MCF 10A (cell line): ENCODE measurements at places on chromosomes 4 and X. TPM values are rescaled to one million over a fixed set of nuclear protein-coding genes. Genes with fewer than 3 reads are reported as not detected.

DNA sequence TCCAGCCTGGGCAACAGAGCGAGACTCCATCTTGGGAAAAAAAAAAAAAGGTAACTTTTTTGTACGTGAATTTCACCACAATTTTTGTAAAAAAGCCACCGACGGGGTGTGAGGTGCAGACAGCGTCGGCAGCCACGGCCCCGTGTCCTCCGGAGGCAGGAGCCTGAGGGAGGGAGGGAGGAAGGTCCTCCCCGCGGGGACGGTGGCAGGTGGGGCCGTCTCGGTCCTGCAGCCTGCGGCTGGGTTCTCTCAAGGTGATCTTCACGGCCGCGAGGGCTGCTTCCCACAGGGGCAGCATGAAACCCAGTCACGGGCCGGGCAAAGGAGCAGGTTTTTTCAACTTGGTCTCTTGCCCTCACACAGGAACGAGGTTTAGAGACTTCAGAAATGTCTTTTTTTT, 14.0 kb downstream of the PLCXD1 start:
- no peaks in the 10 kb centered on the region for H3K4me1 ChIP-seq
- peaks cover 14% of the 10 kb centered on the region for H3K36me3 ChIP-seq
- H3K27me3 ChIP-seq = no peaks in the 10 kb centered on the region
- H3K27ac ChIP-seq = no peak overlapping the region
- DNase-seq = no peak

GRCh38 chr4:98963538-98964433, 31.7 kb upstream of the METAP1 start:
- H3K27ac ChIP-seq = peak overlapping the region; percentile 90
- no peaks in the 10 kb centered on the region for H3K27me3 ChIP-seq
- peaks cover 11% of the 10 kb centered on the region for H3K4me1 ChIP-seq
- no peak overlapping the region for H3K4me3 ChIP-seq
- no peaks in the 10 kb centered on the region for H3K36me3 ChIP-seq

DNA sequence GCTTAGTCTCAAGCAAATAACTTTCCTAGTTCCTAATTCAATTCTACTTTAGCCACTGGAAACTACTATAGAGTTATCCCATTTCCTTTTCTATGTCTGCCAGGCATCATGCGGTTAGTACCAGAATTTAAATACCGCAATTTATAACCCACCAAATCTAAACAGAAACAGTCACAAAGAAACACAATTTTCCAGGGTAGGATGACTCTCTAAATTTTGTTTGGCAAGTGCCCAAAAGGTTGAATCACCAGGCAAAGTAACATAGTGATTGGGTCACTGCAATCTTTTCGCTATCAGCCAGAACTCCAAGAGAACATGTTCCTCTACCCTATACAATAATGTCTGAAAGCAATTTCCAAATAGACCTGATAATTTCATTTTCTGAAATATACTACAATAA, 240.2 kb upstream of the GRIA3 start:
- DNase-seq = peak; percentile 82
- peak overlapping the region; percentile 67 for H3K27ac ChIP-seq
- H3K4me3 ChIP-seq = no peak overlapping the region
- peaks cover 13% of the 10 kb centered on the region for H3K4me1 ChIP-seq
- H3K36me3 ChIP-seq = no peaks in the 10 kb centered on the region

- H3K36me3 ChIP-seq = no peaks in the 10 kb centered on the region
- H3K4me1 ChIP-seq = no peaks in the 10 kb centered on the region
- H3K27ac ChIP-seq = no peak overlapping the region
- no peak overlapping the region for H3K4me3 ChIP-seq
These were observed 621.6 kb downstream of the PCDH7 start for GRCh38 chr4:31341601-31342359.

DNA sequence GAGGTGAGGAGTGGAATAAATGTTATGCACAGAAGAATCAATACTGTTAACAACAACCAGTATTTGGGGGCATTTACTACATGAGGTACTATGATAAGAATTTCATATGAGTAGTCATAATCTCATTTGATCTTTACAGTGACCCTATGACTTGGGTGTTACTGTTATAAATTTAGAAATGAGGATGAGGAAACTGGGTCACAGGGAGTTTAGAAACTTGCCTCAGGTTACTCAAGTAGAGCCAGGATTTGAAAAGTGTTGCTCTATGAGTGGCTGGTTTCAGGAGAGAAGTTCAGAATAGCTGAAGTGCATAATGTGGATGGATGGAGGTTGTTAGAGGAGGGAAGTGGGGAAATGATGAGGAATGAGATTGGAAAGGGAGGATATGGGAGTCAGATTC, 16.6 kb upstream of the DDIT4L start:
- no peak overlapping the region for H3K27ac ChIP-seq
- H3K36me3 ChIP-seq = no peaks in the 10 kb centered on the region
- H3K27me3 ChIP-seq = no peaks in the 10 kb centered on the region
- DNase-seq = no peak
- no peak overlapping the region for H3K4me3 ChIP-seq

- no peak overlapping the region for H3K27ac ChIP-seq
- peak; percentile 77 for DNase-seq
- no peaks in the 10 kb centered on the region for H3K36me3 ChIP-seq
- H3K27me3 ChIP-seq = no peaks in the 10 kb centered on the region
- H3K4me1 ChIP-seq = peaks cover 8% of the 10 kb centered on the region
- no peak overlapping the region for H3K4me3 ChIP-seq
These were observed 1119.6 kb downstream of the PCDH18 start for GRCh38 chr4:136412708-136413107.

DNA sequence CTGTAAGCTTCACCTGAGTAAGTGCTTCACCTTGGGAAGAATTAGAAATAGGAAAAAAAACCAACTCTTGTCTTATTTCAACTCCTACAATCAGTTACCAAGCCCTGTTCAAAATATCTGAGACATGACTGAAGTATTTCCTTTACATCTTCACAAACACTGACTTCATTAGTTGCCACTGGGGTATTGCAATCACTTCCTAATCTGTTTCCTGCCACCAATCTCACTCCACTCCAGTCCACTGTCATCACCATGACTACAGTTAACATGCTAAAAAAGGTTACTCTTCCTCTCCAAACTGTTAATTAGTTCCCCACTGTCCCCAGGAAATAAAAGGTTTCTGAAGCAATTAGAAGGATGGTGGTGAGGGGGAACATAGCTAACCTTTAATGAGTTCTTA, 3.3 kb upstream of the SUPT20HL1 start:
- H3K36me3 ChIP-seq = no peaks in the 10 kb centered on the region
- H3K27me3 ChIP-seq = peaks cover 36% of the 10 kb centered on the region
- DNase-seq = no peak
- H3K4me1 ChIP-seq = no peaks in the 10 kb centered on the region
- H3K27ac ChIP-seq = no peak overlapping the region
- H3K4me3 ChIP-seq = no peak overlapping the region

GRCh38 chr4:42543126-42543525, 113.8 kb downstream of the ATP8A1 start:
- no peak for DNase-seq
- H3K4me3 ChIP-seq = no peak overlapping the region
- no peaks in the 10 kb centered on the region for H3K27me3 ChIP-seq
- no peaks in the 10 kb centered on the region for H3K36me3 ChIP-seq

- H3K4me3 ChIP-seq = peak overlapping the region; percentile 19
- DNase-seq = peak; percentile 9
- no peaks in the 10 kb centered on the region for H3K27me3 ChIP-seq
- H3K27ac ChIP-seq = peak overlapping the region; percentile 97
- H3K4me1 ChIP-seq = peaks cover 33% of the 10 kb centered on the region
These were observed 222.1 kb downstream of the PCDH18 start for GRCh38 chr4:137310166-137310565.

DNA sequence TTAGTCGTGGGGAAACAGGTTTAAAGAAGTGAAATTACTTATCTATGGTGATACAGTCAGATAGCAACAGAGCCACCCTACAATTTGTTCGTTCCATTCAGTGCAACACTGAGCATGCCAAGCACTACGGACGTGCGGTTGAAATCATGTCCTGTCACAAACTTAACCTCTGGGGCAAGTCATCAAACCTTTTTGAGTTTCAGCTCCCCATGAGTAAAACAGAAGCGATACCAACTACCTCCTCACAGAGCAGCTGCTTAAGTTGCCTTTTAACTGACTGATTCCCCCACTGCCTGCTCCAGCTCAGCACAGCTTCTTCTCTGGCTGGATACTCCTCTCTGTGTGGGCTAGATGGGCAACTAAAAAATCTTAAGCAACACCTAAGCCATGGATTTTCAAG, 36.0 kb downstream of the LHFPL1 start:
- no peaks in the 10 kb centered on the region for H3K4me1 ChIP-seq
- no peak overlapping the region for H3K27ac ChIP-seq
- peaks cover 42% of the 10 kb centered on the region for H3K27me3 ChIP-seq
- H3K4me3 ChIP-seq = no peak overlapping the region
- no peaks in the 10 kb centered on the region for H3K36me3 ChIP-seq
- no peak for DNase-seq

DNA sequence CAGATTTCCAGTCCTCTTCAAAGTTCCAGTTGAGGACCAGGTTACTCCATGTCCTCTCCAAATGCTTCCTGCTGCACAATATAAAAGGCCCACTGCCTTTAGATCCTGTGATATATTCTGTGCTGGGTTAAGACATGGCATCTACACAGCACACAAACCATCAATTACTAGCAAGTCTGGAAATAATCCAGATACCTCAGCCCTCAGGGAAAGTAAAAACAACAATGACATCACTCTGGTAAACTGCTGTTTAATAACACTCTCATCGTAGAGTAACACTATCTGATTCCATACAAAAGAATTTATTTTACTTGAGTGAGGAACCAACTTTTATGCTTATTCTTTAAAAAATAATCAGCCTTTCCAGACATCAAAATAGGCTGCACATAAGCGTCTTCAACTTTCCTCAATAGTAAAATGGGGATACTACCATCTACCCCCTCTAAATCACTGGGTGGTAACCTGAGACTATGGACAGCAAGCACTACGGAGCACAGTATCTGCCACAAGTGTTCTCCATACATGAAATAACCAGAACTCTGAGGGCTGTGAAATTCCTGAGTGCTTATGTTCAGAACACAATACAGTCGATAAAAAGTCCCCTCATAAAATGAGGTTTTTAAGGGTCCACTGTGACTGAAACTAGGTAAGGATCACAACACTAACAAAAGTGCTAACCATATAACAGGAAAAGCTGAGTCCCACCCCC, 53.4 kb downstream of the ABCG2 start:
- H3K27me3 ChIP-seq = no peaks in the 10 kb centered on the region
- H3K4me1 ChIP-seq = peaks cover 11% of the 10 kb centered on the region
- no peak overlapping the region for H3K4me3 ChIP-seq
- no peaks in the 10 kb centered on the region for H3K36me3 ChIP-seq

Gene CLCN5
- total RNA-seq = 4.9 and 6.7 TPM in 2 replicates

Gene CSN2
- not detected in 2 replicates for total RNA-seq

Gene CRLF2
- total RNA-seq = not detected in 2 replicates

Gene F8A3
- 2.8 and 4.0 TPM in 2 replicates for total RNA-seq

Gene SYAP1
- 37.0 and 40.0 TPM in 2 replicates for total RNA-seq

Gene FANCB
- total RNA-seq = 1.9 and 2.7 TPM in 2 replicates

Gene RPL9
- total RNA-seq = 1,405 and 1,620 TPM in 2 replicates

Gene HPGDS
- total RNA-seq = not detected in 2 replicates
